ENCODE measurements at places on chromosomes 3 and 15.

DNA sequence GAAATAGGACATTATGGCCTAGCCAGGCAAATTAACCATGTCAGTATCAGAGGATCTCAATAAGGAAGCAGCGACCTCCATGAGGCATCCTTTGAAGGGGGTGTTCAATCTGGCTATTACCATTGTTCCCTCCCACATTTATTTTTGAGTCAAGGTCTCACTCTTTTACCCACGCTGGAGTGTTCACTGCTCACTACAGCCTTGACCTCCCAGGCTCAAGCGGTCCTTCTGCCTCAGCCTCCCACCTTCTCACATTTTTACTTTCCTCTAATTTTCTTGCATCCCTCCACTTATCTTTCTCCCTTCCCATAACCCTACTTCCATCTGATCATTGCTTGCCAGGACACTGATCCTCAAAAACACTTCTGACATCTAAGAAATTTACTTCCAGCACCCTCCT is 654.0 kb upstream of the NR2F2 start:
- DNase-seq: no peak

- DNase-seq: no peak
These were observed 68.2 kb downstream of the RYR3 start for GRCh38 chr15:33378866-33379480.

GRCh38 chr3:159627634-159628033 is 361.0 kb upstream of the IL12A start:
- DNase-seq: no peak

DNA sequence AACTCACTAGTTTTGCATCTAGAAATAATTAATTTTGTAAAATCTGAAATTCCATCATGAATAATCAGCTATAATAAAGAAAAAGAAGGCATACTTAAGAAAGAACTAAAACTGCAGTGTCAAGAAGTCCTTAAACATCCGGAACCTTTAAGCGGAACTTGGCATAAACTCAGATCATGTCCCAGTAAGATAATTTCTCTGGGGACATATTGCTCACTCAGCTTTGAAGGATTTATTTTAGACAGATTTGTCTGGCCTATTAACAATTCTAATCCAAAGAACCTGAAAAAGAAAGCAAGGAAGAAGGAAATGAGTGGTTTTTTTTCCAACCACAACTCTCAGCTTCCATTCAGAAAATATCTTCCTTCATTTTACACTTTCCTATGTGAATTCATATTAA is 850.3 kb downstream of the ROBO1 start:
- DNase-seq: no peak

GRCh38 chr3:37241880-37242279 is 67.5 kb upstream of the LRRFIP2 start:
- no peak for DNase-seq

GRCh38 chr15:50051811-50052419 is 67.1 kb downstream of the ATP8B4 start:
- peak; percentile 30 for DNase-seq

GRCh38 chr3:135895734-135896121 is 69.8 kb upstream of the PPP2R3A start:
- no peak for DNase-seq

DNA sequence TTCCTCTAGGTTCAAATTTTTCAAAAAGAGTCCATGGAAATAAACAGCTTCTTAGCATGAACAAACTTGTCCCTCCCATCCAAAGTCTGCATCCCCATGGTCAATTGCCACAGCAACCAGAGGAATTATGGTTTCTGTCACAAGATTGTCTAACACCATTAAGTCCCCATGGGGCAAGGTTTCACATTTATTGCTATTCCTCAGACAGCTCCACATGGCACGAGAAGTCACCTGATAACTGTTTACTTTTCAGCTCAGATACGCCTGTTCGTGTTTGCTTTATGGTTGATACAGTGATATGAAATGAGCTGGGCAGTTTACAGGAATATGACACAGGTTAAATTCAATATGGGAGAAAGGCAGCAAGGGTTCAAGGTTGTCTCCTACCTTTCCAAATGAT is 37.9 kb upstream of the MUC13 start:
- DNase-seq: no peak

DNA sequence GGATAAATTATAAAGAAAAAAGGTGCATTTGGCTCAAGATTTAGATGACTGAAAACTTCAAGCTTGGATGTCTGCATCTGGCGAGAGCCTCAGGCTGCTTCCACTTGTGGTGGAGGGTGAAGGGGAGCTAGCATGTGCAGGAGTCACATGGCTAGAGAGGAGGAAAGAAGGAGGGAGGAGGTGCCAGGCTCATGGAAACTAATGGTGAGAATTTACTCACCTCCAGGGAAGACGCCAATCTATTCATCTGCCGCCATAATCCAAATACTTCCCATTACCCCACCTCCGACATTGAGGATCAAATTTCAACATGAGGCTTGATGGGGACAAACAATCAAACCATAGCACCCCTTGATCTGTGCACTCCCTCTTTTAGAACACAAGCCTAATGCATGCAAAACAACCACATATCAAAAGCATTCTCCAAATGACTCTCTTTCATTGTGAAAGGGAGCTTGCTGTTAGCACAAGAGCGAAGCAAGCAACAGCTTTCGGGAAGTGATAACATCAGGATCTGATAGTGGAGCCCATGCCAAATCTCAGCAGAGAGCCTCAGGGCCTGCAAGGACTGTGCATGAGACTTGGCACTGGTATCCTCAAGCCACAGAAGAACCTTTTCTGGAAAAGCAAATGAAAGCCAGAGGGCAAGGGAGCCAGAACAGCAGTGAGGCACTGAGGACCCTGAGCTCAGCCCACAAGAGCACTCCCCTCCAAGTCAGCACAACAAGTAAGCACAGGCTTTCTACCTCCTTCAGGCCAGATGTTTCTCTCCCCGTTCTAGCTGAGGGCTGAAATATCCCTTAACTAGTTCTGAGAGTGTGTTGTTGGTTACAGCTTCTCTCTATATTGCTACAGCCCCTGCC is 50.2 kb upstream of the THBS1 start:
- no peak for DNase-seq

DNA sequence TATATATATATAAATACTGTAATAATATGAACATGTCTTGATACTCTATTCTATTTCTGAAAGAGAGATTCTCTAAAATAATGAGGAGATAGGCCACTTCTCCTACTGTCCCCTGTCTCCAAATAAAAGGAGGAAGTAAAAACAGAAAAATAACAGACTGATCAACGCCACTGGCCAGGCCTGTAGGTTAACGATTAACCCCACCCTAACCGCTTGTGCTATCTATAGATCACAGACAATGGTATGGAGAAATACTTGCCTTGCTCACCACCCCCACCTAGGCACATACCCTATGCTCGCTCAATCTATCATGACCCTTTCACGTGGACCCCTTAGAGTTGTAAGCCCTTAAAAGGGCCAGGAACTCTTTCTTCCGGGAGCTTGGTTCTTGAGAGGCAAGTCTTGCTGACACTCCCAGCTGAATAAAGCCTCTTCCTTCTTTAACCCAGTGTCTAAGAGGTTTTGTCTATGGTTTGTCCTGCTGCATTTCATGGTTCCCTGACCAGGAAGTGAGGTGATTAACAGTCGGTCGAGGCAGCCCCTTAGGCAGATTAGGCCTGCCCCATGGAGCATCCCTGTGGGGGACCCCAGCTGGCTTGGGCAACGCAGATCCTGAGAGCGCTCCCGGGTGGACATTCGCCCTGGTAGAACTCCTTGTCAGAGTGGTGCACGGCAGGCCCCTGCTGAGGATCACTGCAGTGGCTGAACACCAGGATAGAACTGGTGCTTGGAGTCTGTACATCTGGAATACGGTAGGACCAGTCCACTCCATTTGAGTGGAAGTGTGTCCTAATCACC is 521.8 kb upstream of the CNTN3 start:
- DNase-seq: no peak

DNA sequence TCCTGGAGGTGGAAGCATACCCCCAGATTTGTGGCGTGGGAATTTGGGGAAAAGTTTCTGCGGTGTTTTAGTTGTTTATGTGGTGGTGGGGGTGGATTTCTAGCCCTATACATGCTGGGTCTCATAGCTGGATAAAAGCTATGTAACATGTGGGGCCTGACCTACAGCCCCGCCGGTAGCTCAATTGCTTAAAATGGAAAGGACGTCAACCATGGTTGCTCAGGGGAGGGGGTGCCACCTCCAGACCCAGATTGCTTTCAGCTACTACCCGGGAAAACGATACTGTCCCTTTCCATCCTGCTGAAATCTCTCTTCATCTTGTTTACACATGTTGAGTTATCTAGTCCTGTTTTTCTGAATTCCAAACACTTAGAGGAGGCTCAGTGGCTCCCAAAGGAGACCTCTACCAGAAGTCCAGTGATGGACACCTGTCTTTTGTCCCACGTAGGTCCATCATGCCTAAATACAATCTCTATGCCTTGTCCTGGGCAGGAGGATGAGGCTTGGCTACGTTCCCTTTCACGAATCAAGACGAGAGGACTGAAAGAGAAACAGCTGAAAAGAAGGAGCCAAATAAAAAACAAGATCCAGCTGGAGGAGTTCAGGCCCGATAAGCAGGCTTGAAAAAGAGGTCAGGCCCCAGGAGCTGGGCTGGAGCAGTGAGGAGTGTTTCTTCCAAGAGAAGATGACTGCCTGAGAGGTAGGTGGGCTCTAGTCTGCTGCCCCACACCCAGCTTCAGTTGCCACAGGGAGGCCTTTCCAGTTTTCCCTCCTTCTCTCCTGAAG is 72.1 kb upstream of the TPRG1 start:
- no peak for DNase-seq

DNA sequence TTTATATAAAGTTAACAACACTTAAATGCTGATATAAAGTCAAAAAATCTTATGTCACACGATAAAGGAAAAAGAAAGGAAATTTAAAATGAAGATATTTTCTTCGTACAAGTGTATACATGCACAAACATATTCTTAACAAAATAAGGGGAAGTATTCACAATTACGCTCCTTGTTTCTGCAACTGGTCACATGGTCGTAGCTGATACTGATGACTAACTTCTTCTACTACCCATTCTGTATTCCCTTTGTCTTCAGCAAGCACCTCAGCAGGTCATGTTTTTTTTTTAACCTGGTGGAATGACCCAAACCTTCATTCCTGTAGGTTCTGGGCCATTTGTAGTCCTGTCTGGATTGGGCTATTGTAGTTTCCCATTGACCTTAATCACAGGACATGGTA is 30.0 kb upstream of the CMTM8 start:
- no peak for DNase-seq

DNA sequence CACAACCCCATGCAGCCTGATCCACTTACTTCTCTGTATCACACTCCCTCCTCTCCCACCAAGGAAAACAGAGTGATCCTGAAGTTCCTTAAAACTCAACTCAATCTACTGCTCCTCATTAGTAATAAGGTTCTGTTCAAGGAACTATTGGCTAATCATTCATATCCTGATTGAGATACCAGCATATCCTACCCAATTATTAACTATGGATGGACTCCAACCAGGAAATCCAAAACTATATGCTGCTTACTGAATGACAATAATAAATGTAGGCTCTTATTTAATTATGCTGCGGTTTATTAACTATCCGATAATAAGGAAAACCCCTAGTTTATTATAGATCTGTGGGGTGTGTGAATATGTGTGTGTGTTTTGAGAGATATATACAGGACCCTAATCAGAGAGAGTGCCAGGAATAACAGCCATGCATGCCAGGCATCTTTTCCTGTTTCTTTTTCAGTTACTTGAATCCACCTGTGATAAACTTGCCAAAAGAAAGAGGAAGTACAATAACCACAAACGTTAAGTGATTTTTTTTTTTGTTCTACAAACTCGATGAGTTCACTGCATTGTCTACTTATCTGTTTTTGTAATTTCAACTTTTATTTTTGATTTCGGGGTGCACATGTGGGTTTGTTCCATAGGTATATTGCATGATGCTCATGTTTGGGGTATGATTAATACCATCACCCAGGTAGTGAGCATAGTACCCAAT is 1031.7 kb upstream of the CFAP20DC start:
- no peak for DNase-seq

- DNase-seq: no peak
These were observed 133.9 kb upstream of the PLXNA1 start for GRCh38 chr3:126848991-126849390.

DNA sequence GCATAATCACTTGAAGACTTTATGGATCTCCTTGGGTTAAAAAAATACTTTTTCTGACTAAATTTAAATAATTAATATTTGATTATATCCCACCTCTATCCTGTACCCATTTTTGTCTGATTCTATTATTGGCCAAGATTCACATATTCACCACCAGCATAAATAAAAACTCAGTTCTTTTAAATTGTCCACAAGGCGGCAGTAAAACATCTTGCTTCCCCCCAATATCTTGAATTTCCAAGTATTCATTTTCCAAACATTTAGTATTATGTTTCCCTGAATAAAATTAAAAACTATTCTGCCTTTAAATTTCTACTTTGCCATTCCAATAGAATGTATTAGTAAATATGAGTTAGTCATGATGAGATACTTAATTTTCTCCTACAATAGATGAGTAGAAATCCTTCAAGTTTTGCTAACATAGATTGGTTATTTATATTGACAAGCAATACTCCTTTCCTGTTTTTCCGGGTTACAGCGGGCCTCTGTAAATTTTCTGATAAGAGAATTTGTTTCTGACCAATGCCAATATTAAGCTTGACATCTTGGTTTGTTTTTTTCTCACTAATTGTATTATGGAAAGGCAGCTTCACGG is 218.7 kb upstream of the MDFIC2 start:
- no peak for DNase-seq

DNA sequence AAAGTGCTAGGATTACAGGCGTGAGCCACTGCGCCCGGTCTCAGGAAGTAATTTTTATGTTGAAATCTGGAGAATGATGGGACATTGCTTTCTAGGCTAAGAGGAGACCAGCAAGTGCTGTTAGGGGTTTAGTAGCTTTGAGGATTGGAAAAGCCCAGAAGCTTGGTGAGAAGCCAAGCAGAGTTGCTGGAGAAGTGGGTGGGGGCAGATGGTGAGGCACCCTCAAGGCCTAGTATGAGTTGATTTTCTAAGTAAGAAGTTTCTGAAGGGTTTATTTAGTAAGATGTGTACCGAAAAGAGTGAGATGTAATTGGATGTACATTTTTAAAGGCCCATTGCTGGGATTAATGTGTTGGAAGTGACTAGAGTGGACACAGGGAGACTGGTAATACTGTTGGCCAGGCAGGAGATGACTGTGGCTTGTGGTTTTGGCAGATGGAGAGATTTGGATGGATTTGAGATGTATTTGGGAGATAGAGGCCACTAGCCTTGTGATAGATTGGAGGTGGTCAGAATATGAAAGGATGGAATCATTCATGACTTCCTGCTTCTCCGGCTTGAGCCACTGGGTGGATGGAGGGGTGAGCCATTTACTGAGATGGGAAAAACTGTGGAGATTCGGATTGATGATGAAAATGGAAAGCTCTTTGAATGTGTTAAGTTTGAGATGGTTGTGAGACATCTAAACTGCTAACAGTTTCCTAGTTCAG is 2.3 kb downstream of the LRRC28 start:
- DNase-seq: no peak

GRCh38 chr3:15822281-15822680 is 24.5 kb upstream of the ANKRD28 start:
- no peak for DNase-seq

DNA sequence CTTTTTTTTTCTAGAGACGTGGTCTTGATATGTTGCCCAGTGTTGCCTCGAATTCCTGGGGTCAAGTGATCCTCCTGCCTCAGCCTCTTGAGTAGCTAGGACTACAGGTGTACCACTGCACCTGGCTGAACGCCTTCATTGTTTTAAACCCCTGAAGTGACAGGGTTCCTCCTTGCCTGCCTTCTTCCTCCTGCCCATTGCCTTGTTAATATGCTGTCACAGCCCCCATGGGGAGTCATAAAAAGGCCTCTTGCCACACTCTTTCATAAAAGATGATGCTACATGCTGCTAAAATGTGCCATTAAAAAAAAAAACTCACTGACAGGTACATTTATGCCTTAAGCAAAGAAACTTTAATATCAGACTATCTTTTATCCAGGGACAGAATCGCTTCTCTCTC is 116.8 kb upstream of the SKOR1 start:
- no peak for DNase-seq
